HFFc6 (cell line): ENCODE measurements at places on chromosomes 5 and 9. TPM values are rescaled to one million over a fixed set of nuclear protein-coding genes. Genes with fewer than 3 reads are reported as not detected.

Gene LCN2
- not detected in 3 replicates for total RNA-seq

Gene SLC36A3
- total RNA-seq: not detected in 2 replicates

Gene FAM151B
- 2.0 to 2.7 TPM (median 2.4 TPM) in 3 replicates for total RNA-seq

Gene MAMDC2
- total RNA-seq: 4.2 to 15.0 TPM (median 8.5 TPM) in 3 replicates

Gene FOXD4L3
- not detected in 3 replicates for total RNA-seq

Gene SLC34A3
- not detected in 3 replicates for total RNA-seq

Gene MAP1B
- total RNA-seq: 178 to 272 TPM (median 226 TPM) in 3 replicates

Gene C9orf50
- not detected in 2 replicates for total RNA-seq

Gene CAMK2A
- 0.15 to 0.64 TPM (median 0.30 TPM) in 3 replicates for total RNA-seq

Gene NR6A1
- 0.12 to 0.37 TPM (median 0.19 TPM) in 3 replicates for total RNA-seq

Gene ALDH1A1
- 166 to 630 TPM (median 184 TPM) in 3 replicates for total RNA-seq

Gene PPP3R2
- total RNA-seq: not detected in 3 replicates

Gene ZNF300
- 3.1 to 5.6 TPM (median 3.6 TPM) in 3 replicates for total RNA-seq

Gene TPD52L3
- total RNA-seq: not detected in 3 replicates

Gene MLLT3
- total RNA-seq: 21.3 and 24.3 TPM in 2 replicates

Gene ALDOB
- not detected in 3 replicates for total RNA-seq

Gene HIGD2A
- 98.9 to 107 TPM (median 103 TPM) in 3 replicates for total RNA-seq

Gene GPR151
- not detected in 2 replicates for total RNA-seq

Gene SLC45A2
- total RNA-seq: not detected in 2 replicates

Gene NEUROG1
- not detected in 3 replicates for total RNA-seq

Gene ALDH7A1
- total RNA-seq: 84.4 to 100 TPM (median 88.5 TPM) in 3 replicates

Gene BARHL1
- not detected in 3 replicates for total RNA-seq
